ENCODE measurements at places on chromosomes 6 and 20. TPM values are rescaled to one million over a fixed set of nuclear protein-coding genes. Genes with fewer than 3 reads are reported as not detected.

The PRL gene
- not detected for total RNA-seq

The SIRPG gene
- total RNA-seq, result not detected

The RNF114 gene
- 81.7 TPM for total RNA-seq

The BTNL2 gene
- not detected for total RNA-seq

The ANGPT4 gene
- total RNA-seq, result 0.06 TPM

The EPHA7 gene
- 6.8 TPM for total RNA-seq

The POU5F1 gene
- 2,533 TPM for total RNA-seq

The HLA-F gene
- 9.6 TPM for total RNA-seq

The NKAIN2 gene
- total RNA-seq, result 0.34 TPM

The PLEKHG1 gene
- total RNA-seq, result 2.2 TPM

The TRIM38 gene
- 0.43 TPM for total RNA-seq

The ARMH2 gene
- not detected for total RNA-seq

The SAMD10 gene
- 3.8 TPM for total RNA-seq

The APCDD1L gene
- total RNA-seq, result 3.2 TPM

The SASH1 gene
- 18.0 TPM for total RNA-seq

The COL9A3 gene
- 76.0 TPM for total RNA-seq

The SUMO4 gene
- 1.3 TPM for total RNA-seq

The LINC00237 gene
- 0.69 TPM for total RNA-seq

The TBXT gene
- total RNA-seq, result 0.25 TPM

The ZNF184 gene
- total RNA-seq, result 11.7 TPM

Measured in H1 (cell line).